ENCODE measurements at places on chromosomes 3 and 15.

GRCh38 chr3:148723631-148724030 is 25.9 kb downstream of the AGTR1 start:
- DNase-seq = no peak

GRCh38 chr3:45623393-45623792 is 28.8 kb downstream of the LIMD1 start:
- DNase-seq = no peak

- no peak for DNase-seq
Observed at GRCh38 chr3:36817806-36818533, 53.6 kb upstream of the DCLK3 start.

DNA sequence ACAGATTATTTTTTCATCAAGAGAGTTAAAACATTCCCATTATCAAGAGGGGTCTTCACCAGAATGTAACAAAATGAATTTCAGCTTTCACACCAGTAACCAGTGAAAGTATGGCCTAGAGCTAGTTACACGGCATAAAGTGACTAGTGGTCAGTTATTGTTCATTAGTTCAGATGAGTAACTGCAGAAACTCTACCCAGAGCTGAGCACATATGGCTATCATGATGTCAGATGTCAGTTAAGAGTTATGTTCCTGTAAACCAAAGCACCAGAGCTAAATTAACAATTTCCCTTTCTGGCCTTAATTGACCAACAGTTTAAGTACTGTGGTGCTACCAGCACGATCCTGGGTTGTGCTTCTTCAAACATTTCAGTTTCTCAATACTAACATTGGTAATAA is 6.6 kb upstream of the MRPS25 start:
- DNase-seq = no peak

DNA sequence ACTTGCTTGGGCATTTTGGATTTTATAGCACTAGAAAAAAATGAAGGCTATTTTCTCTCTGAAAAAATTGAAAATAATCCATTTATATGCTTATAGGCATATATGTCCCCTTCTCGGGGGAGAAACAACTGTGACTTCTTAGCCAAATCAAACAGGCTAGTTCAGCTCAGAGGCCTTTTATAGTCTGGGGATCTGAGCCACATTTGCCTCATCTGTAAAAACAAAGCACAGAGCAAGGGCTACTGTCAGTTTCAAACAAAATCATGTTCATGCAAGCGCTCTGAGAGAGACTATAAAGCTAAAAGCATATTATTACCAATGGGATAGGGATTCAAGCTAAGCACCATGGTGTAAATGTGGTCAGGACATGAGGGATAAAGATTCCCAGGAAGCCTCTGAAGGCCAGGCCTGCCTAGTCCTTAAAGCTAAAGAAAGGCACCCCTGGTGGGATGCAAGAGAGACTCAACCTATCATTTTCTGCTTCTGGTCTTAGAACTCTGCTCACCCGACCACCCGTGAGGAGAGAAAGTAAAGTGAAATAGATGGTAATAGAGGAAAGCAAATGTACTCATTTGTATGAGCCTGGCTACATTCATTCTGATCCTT is 51.0 kb upstream of the IL12A start:
- no peak for DNase-seq

GRCh38 chr3:27632431-27633223 is 89.5 kb downstream of the EOMES start:
- peak; percentile 29 for DNase-seq

- DNase-seq = no peak
Observed at GRCh38 chr3:52190294-52191074, 7.5 kb upstream of the ALAS1 start.

DNA sequence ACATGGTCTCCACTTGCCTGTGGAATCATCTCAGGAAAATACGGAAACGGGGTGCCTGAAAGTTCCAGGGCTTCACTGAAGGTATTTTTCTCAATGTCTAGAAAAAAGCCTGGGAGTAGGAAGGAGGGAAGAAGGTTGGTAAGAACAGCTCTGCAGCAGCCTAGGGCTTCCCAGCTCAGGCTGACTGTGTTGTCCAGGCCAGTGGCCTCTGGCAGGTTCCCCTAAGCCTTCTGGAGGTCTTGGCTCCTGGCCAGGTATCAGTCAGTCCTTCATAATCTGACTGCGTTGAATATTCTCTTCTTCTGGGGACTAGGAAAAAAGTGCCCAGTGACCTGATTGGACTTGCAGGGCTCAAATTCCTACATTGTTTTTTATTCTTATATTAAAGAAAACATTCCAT is 38.6 kb downstream of the SSR3 start:
- DNase-seq = no peak

DNA sequence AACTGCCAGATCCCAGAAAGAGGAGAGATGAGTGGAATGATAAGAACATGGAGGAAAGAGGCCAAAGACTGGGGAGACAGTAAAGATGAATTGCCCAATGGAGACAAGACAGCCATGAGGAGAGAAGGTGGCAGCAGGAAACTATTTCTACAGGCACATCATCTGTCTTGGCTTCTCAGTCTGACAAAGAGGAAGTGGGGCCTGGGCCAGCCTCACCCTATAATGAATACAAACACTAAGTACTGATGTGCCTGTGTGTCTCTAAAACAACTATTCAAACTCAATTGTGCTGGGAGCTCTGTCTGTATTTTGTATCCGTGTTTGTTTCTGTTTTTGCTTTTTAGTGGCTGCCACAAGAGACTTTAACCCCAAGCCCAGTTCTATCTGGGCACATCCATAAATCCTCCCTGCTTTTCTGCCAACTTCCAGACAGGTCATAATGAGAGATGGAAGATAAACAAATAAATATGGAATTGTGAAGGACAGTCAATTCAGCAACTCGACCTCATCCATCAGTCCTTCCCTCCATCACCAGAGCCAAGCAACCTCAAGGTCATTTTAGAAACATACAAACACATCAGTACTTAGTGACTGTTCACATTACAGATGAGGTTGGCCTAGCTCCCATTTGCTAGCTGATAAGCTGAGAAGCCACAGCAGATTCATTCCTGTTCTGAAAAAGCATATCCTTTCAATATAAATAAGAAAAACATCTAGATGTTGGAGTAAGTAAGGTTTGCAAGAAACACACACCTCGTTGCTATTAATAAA is 116.7 kb downstream of the CADPS start:
- DNase-seq = no peak

GRCh38 chr3:59107856-59108815 is 58.3 kb upstream of the CFAP20DC start:
- DNase-seq = no peak

GRCh38 chr3:120460181-120460790 is 9.5 kb upstream of the FSTL1 start:
- DNase-seq = no peak

DNA sequence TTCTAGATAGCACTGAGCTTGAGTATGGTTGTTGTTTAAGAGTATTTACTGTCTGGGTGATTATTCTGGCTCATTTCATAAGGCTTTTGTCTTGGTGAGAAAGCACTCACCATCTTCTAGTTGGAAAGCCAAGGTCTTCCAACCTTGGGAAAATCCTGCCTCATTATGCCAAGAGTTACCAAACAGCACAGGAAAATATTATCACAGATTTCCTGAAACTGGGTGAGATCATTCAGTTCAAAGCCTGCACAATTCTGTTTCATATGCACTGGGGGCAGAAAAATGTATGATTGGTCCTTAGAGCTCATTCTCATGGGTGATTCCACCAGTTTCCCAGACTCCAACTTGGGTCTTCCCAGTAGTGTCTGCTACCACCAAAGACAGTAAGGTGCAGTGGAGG is 291.8 kb downstream of the RORA start:
- DNase-seq = no peak

- DNase-seq = peak; percentile 67
Observed at GRCh38 chr15:68550498-68551295, 28.1 kb upstream of the CORO2B start.

DNA sequence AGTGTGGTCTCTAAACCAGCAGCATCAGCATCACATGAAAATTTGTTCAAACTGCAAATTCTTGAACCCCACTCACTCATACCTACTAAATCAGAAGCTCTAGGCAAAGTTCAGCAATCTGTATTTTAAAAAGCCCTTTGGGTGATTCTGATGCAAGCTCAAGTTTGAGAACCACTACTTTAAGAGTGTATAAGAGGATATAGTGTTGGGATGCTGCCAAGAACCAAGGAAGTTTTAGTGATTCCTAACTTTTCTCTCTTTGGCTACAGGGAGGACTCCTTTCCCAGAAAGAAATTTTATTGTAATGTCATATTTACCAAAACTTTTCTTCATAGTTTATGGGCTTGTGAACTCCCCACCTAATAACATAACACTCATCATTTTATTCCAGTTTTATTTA is 422.2 kb downstream of the TBC1D5 start:
- DNase-seq = no peak

DNA sequence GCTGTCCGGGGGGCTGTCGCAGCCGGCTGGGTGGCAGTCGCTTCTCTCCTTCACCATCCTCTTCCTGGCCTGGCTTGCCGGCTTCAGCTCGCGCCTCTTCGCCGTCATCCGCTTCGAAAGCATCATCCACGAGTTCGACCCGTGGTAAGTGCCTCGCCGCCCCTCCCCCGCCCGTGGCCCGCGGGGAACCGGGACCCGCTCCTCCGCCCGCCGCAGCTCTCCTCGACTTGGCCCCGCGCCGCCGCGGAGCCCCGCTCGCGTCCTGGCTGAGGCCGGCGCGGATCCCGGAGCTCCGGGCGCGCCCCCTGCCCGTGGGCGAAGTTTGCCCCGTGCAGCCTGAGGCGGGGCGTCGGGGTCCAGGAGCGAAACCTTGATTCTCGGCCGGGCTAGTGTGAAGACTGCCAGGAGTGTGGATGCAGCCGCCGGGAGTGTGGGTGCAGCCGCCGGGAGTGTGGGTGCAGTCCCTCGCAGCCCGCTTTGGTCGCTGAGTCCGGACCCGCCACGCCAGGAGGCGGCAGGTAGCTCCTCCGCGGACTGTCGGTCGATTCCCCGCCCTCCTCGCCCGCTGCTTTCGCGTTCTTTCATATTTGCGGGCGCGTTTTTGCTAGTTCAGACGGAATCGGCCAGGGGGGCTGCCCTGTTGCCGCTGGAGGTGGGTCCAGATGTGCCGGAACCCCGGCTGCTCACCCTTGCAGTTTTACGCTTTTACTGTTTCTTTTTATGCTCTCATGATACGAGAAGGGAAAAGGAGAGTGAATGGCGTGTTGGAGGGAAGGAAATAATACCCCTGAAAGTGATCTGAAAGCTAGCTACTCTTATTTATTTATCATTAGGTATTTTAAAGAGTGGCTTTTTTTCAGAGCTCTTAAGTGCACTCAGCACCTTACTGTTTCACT is 692 bp downstream of the STT3B start:
- DNase-seq = peak; percentile 50

GRCh38 chr3:149473357-149474249 is 894 bp upstream of the TM4SF4 start:
- DNase-seq = no peak

DNA sequence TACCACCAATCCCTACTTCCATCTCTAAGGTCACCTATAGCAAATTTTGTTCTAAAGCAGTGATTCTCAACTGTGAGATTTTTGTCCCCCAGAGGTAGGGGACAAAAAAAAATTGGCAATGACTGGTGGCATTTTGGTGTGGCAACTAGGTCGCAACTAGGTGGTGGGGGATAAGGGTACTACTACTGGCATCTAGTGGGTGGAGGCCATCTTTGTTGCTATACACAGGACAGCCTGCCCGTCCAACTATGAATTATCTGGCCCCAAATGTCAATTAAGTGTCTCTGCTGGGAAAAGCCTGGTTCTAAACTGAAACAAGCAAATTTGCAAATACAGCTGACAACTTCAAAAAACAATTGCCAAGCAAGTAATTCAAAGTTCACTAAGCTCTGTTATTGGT is 1.4 kb downstream of the MTMR10 start:
- no peak for DNase-seq

- DNase-seq = no peak
Observed at GRCh38 chr3:119025171-119025795, 9.4 kb downstream of the IGSF11 start.

DNA sequence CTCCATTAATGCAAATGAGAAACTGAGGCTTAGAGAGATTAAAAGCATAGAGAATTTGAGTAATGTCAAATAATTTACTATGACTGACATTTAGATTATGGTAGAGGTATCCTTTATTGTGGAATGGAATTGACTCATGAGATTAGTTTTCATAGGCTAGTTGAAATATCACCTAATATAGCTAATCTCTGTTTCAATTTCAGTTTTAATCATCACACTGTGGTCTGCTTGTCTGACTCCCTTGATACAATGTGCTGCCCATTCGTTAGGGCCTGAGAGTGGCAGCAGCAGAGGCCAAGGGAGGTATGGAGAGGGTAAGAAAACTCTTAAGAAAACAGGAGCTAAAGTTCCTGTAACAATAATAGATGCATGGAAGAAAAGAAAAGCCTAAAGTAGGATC is 13.2 kb upstream of the ZBTB20 start:
- no peak for DNase-seq

DNA sequence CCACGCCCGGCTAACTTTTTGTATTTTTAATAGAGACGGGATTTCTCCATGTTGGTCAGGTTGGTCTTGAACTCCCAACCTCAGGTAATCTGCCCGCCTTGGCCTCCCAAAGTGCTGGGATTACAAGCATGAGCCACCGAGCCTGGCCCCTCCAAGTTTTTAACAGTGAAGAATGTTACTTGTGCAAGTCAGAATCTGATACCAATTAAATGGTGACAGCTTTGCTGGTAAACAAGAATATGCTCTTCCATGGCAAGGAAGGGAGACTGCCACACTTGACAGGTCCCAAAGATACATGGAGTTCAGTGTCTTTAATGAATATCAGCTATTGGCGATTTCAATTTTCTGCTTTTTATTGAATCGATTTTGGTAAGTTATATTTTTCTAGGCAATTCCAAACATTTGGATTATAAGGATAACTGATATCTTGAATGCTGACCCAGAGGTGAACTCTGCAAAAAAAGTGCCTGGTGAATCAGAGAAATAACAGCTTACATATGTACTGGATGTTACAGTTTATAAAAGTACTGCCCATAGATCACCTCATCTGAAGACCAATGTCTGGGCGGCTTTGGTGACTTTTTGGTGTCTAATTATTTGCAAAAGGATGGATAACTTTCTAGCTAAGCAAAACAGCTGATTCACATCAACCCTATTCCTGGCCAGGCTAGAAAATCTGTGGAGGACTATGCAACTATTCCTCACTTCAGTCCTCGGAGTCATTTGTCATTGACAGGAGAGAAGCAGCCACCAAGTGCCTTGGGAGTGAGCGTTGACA is 1.2 kb downstream of the PARP16 start:
- DNase-seq = no peak
